ENCODE measurements at places on chromosomes 1 and 21.

- DNase-seq = no peak
These were observed 12.4 kb downstream of the CDC42 start for GRCh38 chr1:22064751-22065402.

DNA sequence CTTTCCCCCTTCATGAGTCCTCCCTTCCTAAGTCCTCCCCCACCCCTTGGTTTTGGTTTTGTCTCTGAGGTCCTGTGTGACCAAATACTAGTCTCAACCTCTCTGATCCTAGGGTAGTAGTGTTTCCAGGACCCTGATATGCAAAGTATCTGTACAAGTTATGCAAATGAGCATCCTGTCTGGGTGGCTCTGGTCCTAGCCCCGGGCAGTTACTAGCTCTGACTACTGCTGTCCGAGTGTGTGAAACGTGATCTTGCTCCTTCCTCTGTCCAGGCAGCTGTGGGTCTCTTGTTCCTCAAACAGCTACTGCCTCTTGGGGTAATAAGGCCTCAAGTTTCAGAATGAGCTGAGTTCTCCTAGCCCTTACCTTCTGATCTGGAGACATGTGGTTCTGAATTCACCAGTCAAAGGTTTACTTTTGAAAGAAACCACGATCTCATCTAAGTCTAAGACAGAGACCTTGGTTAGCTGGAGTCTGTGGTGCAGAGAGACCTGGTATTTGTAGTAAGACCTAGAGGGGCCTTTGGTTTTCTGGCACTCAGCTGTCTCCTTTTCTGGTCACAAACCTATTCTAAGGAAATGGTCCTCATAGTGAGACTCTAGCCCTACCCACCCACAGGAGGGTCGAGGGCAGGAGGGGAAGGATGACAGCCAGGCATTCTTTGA lies 31.0 kb upstream of the IL19 start:
- no peak for DNase-seq

GRCh38 chr1:31683997-31684396 lies 19.8 kb downstream of the COL16A1 start:
- DNase-seq = no peak

GRCh38 chr21:38861056-38861455 lies 55.3 kb downstream of the ETS2 start:
- no peak for DNase-seq

DNA sequence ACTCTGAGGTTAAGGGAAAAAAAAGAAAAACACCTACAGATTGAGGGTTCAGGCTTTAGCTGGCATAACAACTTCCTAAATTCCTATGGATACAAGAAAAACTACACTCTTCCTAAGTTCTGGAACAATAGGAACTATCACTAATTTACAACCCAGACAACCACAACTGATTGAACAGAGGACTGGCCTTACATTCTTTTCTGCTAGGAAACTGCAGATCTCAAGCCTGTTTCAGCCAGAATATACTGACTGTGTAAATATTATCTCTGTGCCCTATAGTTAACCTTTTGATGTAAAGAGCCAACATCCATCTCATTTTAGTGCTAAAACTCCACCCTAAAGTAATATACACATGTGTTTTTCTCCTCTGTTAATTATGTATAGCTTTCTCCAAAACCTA lies 1186.5 kb upstream of the TMPRSS15 start:
- DNase-seq = no peak

DNA sequence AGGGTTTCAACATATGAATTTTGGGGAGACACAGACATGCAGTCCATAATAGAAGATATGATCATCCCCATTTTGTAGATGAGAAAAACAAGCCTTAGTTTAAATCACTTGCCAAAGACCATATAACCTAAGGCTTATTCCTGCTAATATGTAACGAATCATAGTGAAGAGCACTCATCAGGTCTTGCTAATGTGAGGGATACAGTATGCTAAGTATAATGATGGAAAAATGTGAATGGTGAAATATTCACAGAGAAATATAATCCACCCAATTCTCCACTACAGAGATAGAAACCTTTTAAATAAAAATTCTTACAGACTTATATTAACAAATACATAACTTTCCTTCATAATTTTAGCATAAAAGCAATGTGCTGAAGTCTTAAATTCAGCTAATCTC lies 18.9 kb downstream of the ERICH3 start:
- no peak for DNase-seq

- DNase-seq = no peak
These were observed 99.4 kb downstream of the ZMYM4 start for GRCh38 chr1:35367914-35368313.

All from activated CD4-positive, alpha-beta T cell treated with anti-CD3 and anti-CD28 coated beads for 24 hours (primary cell).